ENCODE measurements at places on chromosomes 12 and 14.

- DNase-seq, result no peak
Measured at GRCh38 chr14:103021684-103022001, 35.7 kb downstream of the CDC42BPB start.

DNA sequence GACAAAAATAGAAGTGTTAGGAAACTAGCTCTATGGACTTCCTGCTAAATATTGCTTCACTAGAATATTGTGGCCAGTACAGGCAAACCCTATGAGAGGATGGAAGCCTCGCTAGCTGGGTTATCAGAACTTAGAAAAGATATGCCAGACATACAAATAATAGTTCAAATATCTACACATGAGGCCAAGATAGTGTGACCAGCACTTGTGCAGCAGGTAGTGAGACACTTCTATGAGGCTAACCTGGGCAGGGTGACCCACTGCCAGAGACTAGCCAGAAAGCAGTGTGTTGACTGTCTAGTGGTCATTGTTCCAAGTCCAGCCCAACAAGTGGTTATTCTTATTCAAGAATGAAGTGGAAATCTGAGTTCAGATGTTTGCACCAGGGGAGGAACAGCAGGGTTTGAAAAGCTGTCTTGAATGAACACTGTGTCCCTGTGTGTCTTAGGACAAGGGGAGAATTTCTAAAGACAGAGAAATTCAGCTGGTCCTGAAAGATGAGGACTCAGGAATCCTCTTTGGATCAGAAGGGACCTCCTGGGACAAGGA, 16.3 kb downstream of the TSPAN8 start:
- no peak for DNase-seq

GRCh38 chr12:15933751-15934150, 22.6 kb downstream of the DERA start:
- DNase-seq, result no peak

- no peak for DNase-seq
Measured at GRCh38 chr14:93733631-93734030, 54.7 kb downstream of the PRIMA1 start.

DNA sequence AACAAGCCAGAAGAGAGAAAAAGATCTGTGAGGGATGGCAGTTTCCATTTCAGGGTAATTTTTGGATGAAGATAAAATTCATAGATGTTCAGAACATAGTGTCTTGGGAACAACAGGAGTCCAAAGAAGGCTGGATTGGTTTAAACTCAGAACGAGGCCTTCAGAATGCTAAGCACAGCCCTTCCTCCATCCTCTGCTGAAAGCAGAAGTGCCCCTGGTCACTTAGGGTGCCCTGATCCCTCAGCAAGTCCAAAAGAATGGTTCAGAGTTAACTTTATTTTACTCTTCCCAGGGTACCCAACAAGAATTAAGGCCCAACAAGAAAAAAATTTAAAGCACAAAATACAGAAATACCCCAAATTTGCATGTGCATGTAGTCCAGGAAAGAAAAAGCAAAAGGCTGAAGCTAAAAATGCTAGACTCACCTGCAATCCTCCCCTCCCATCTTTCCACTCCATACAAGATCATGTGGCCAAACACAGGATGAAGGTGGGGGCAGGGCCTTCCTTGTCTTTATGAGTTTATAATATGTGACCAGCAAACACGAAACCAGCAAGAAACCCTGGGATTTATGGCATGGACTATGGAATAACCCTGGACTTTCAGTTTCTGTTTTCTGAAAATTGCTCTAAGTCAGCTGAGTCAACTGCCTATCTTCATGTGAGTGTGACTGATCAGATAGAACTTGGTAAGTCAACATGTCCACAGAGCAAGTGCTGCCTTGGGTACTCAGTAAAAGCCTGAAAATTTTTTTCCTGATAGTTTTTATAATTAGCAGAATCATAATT, 21.2 kb downstream of the MAX start:
- no peak for DNase-seq

- peak; percentile 73 for DNase-seq
Measured at GRCh38 chr14:61608245-61609165, 86.8 kb upstream of the HIF1A start.

DNA sequence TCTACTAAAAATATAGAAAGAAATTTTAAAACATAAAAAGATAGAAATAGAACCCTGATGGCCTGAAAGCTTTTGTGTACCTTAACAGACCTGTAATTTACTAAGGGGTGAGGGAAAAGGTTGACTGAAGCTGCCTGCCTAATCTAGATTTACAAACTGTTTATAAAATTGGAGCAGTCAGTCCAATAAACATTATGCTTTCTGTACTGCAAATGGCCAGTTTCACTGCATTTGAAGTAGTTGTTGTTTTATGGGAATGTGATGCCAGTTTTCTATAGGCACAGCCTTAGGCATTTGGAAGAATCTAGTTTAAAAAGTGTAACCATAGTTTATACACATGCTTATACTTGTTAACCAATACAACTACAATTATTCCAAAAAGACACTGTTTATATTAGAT, 19.1 kb downstream of the SIX1 start:
- no peak for DNase-seq

- DNase-seq, result peak; percentile 88
Measured at GRCh38 chr14:54691525-54692283, 124.8 kb downstream of the SAMD4A start.

DNA sequence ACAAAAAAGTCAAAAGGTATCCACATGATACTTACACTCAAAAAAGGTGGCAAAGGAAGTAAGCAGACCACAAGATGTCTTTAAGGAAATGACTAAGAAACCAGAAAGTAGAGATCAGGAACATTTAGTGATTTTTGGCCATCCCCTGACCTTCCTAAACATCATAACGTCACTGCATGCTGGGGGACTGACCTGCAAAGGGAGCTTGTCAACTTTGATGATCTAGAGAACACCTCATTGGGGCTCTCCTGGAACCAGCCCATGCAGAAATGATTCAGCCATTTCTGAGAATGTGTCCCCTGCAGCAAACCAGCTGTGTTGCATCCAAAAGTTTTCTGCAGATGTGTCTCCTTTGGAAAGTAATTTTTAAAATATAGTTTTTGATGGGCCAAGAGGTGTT, 152.2 kb upstream of the RASSF8 start:
- no peak for DNase-seq

- no peak for DNase-seq
Measured at GRCh38 chr14:69955855-69956845, 76.9 kb downstream of the SMOC1 start.

DNA sequence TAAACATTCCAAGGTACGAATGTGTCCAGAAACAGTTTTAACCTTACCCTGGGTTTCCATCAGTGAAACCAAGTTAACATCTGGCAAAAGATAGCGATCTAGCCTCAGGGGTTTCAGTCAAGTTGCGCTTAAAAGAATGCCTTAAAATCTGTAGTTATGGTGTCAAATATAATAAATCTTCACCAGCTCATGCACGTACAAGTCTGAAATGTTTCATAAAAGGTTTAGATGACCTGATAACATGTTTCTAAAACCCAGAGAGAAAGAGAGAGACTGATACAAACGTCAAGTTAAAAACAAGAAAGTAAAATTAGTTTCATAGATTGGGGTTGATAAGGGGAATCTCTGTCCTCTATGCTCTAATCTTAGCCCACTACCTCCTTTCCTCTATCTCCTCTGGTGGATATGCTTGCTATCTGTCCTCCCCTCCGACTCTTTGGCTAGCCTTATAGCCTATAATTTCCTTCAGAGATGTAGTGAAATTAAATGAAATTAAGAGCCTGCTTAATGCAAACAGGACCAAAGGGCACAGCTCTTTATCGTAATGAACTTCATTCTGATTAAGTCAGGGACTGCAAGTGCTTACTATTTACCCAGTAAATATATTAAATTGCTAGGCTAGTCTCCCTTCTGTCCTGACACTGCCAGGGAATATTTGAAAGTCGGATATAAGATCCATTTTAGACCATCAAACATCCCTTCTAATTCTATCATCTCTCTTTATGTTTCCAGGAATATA, 18.4 kb upstream of the FOS start:
- DNase-seq, result peak; percentile 7

DNA sequence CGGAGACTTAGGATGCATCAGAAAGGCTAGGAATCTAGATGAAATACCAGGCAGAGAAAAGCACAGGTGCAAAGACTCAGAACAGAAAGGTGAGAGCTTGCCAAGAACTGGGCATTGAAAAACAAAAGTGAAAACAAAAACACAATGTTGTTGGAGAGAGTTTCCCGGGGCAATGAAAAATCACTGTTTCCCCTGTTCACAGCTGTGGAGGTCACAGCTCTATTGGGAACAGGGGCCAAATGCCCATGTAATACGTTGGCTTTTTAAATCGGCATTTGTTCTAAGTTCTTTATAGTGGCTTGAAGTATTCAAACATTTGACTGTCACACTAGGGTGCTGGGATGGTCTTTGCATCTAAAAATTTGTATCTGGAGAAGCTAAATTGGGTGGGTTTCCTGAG, 108.3 kb downstream of the SLC15A4 start:
- no peak for DNase-seq

- no peak for DNase-seq
Measured at GRCh38 chr12:2687726-2688125, 107.0 kb upstream of the FKBP4 start.

DNA sequence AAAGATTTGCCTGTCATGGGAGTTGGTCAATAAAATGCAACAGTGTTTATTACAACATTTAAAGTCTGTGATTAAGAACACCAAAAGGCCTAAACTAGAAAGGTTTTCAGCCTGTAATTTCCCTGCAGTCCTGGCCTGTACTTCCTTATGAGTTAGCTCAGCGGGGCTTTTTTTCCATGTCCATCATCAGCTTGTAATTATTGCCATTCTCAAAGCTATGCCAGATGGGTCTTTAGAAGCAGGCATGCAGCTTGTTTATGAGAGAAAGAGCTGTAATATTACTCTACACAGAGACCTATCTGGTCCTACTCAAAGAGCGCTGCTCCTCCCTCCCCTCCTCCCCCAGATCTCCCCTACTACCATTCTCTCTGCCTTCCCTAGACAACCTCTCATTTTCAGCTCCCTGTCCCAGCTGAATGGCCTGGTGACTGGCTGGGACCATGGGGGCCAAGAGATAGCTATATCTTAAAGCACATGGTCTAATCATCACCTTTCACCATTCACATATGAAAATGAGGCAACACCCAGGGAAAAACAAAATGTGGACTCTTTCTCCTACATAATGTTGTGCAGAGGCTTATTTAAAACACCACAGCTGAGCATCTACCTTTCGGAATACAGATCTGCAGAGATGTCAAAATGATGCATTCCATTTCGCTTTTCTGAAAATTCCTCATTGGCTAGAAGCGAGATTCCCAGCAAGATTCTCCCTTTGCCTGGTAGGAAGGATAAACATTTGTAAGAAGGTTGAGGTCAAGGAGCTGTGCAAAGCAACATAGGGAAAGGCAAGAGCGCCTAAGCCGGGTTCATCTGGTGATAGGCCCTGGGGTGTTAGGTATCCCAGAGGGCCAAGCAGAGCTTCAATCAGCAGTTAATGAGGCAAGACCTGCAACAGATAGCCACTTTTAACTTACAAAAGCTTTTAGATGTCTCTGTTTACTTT, 209.7 kb upstream of the CDKN3 start:
- DNase-seq, result peak; percentile 44

All from tongue (tissue), 3 donors.